Activated gamma-delta T cell treated with Interleukin-2 at 50 U/mL for 16 hours (primary cell): ENCODE measurements at places on chromosomes 5 and 9.

DNA sequence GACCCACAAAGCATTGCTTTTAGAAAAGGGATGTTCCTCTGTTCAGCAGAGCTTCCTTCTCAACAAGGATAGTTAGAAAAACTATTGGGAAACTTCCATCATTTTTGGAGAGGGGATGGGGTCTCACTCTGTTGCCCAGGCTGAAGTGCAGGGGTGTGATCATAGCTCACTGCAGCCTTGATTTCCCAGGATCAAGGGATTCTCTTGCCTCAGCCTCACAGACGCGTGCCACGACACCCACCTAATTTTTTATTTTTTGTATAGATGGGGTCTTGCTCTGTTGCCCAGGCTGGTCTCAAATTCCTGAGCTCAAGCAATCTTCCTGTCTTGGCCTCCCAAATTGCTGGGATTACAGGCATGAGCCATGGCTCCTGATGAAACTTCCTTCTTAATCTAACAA lies 34.8 kb downstream of the PHAX start:
- no peak for DNase-seq

- peak; percentile 16 for DNase-seq
These were observed 222.3 kb downstream of the GLIS3 start for GRCh38 chr9:4077499-4078102.

- DNase-seq, result no peak
These were observed 626.5 kb upstream of the ZNF608 start for GRCh38 chr5:125372694-125373631.

DNA sequence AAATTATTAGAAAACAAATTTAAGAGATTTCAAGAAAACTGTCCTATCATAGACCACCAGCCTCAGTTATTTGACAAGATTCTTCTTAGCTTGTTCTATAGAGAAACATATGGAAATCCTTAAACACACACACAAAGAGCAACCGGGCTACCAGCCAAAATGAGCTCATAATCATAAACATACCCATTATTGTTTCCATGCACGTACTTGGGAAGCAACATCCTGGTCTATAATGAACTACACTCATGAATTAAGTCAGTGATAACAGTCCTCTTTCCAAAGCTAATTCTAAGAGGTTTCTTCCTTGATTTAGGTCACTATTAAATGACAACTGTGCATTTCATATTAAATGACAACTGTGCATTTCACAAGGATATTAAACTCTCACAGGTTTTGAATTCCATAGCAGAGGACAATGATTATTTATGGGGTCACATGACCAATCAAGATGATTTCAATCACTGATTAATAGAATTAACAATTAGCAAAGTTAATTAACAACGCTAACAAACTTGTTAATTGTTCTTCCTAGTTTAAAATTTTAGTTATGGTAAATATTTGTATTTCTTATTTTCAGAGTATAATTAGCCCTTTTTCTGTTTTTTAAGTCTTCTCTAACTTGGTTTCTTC lies 77.0 kb downstream of the OXCT1 start:
- no peak for DNase-seq

GRCh38 chr5:58670582-58670981 lies 87.7 kb downstream of the RAB3C start:
- no peak for DNase-seq

DNA sequence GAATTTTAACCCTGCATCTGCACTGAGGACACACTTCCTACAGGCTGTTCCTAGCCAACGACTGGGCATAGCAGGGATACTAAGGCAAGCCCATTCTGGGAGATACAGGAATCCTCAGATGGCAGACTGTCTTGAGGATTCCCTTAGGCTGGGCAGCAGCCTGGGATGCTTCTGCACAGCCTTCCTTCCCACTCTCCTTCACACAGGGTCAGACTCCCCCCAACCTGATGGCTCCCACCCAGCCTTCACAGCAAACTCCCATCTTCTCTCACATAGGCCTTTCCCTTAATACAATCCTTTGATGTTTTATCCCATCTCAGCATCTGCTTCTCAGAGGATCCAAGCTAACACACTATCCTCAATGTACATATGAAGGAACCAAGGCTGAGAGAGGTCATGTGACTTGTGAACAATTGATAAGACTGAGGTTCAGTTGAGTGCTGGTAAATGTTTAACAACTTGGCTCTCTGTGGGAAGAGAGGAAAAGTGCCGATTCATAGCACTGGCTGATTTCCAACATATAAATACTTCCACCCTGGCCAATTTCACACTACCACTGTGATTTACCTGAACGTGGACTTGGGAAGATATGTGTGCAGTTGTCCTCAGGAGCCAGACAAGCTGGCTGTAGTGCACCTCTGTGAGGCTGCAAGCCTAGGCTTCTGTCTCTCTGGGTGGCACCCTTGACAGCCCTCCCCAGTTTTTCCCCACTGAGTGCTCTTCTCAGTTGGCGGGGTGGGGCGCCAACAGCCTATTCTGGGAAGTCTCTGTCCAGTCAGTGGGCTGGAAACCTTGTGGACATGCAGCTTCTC lies 120.2 kb upstream of the TRIM32 start:
- DNase-seq, result no peak

DNA sequence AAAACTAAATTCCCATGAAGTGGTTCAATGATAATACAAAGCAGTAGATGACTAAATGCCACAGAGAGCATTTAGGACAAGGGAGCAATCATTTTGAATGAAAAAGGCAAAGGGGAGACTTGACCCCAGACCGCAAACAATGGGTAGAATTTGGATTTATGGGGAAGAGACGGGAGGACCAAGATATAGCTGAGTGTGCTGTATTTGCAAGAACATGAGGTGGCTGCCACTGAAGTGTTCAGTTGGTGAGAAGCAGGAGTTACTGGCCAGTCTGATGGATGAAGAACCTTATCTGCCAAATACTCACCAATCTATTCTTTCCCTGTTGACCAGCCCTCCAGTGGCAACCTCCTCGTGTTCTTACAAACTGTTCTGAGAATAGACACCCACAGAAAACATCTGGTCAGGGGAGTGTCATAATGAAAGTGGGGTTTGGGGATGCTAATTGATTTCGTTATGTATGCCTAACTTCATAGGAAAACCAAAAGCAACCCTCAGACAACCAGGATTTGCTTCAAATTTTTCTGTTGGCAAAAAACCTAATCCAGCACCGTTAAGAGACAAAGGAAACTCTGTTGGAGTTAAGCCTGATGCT lies 19.8 kb downstream of the TDRD7 start:
- no peak for DNase-seq

DNA sequence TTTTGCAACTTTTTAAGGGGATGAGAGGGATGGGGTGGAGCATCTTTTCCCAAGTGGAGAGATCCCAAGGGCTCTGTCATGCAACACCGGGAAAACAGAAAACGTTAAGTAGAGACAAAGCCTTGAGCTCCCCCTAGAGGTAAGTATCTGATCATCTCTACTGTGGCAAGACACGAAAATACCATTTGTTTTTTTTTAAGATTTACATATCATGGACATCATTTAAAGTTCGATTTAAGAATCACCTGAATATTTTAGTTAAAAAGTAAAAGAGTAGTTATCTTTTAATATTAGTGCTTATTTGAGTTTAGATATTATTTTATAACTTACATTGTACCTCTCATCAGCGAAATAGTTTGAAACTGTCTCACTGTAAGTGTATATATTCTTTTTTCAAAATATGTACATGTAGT lies 200.4 kb downstream of the LRRC70 start:
- no peak for DNase-seq

GRCh38 chr5:165015547-165015946 lies 1510.1 kb downstream of the MAT2B start:
- DNase-seq, result no peak

DNA sequence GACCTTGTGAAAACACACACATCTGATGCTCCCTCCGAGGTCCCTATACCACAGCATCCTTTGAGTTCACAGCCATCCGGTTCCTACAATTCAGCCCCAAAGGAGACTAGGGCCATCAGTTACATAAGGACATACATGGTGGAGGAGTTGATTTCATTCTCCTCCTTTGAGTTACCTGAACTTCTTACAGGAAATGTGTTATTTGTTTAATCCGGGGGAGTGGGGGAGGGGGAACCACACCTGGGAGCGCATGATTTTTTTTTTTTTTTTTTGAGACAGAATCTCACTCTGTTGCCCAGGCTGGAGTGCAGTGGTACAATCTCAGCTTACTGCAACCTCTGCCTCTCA lies 30.7 kb downstream of the SEMA4D start:
- no peak for DNase-seq

DNA sequence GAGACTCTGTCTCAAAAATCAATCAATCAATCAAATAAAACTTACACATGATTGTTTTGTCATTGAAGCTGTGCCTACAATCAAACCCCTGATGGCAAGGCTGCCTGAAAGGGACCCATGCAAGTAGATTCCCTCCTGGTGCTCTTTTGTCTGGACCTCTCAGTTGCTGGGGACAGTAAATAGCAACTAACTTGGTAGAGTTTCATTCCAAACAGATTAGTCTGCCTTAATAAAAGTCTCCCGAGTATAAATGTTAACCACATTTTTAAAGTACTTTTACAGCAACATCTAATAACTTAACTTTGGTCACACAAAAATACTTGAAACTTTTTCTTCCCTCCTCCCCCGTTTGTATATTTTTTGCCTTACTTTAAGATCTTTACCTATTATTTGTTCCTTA lies 105.5 kb downstream of the FEM1C start:
- DNase-seq, result no peak

GRCh38 chr5:69042500-69042899 lies 51.3 kb upstream of the SLC30A5 start:
- no peak for DNase-seq

DNA sequence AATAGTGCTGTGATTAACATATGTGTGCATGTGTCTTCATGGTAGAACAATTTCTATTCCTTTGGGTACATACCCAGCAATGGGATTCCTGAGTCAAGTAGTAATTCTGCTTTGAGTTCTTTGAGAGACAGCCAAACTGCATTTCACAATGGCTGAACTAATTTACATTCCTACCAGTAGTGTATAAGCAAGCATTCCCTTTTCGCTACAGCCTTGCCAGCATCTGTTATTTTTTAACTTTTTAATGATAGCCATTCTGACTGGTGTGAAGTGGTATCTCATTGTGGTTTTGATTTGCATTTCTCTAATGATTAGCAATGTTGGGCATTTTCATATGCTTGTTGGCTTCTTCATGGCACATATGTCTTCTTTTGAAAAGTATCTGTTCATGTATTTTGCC lies 308.5 kb downstream of the ARRDC3 start:
- no peak for DNase-seq

- DNase-seq, result no peak
These were observed 216.9 kb upstream of the PLPPR1 start for GRCh38 chr9:100811643-100812042.

DNA sequence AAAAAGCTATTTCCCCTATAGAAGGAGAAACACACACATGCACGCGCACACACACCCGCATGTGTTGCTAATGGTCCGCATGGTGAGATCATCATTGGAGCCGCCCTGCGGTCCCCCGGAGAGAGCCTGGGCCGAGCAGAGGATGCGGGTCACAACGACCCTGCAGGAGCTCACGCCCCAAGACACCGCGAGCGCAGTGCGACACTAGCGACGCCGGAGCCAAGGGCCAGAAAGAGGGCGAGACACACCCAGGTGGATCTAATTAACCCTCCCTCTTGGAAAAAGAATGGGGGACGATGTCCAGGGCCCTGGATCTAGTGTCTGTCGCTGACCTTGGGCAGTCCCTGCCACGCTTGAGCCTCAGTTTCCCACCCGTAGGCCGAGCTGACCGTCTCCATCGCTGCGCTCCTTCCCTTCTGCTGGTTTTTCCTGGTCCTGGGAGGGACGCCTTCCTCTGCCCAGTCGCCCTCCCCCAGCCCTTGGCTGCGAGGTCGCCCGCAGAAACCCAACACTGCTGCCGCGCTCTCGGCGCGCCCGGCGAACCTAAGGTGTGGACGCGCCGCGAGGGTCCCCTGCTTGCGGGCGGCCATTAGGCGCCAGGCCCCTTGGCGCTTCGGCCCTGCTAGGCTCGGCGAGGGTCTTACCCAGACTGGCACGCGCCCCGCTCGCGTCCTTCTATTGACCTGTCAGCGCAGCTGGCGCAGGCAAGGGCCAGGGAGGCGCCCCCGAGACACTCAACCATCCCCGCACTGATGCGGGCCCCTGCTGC lies 47.5 kb upstream of the RNF20 start:
- DNase-seq, result no peak

- no peak for DNase-seq
These were observed 60.3 kb downstream of the NR6A1 start for GRCh38 chr9:124710766-124711165.

DNA sequence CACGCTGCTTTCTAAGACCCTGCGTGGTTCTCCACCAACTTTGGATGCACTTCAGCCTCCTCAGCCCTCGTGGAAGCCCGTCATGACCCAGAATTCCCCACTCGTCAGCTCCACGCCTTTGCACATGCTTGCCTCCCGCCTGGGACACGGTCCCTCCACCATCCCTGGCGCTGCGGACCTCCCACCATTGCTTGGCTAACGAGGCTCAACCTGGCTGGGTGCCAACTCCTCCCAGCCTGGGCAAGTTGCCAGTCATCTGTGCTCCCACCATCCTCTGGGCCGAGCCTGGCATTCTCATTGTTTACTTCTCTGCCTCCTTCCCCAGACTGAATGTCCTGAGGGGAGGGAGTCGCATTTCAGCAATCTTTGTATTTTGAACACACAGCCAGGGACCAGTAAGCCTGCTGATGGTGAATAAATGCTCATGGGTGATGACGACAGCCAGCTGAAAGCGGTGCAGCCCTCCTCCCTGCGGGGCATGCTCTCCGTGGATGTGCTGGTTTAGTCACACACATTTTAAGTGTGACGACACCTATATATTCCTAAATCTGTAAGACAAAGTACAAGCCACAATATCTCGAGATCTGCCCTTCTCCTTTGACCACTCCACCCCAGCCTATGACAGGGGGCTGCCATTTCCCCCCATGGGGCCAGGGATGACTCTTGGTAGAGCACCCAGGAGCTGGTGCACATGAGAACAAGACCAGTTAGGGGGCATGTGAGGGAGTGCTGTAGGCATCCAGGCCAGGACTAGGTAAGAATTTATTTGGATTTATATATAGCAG lies 37.6 kb downstream of the ANKRD33B start:
- DNase-seq, result no peak

GRCh38 chr5:17748201-17748600 lies 113.9 kb downstream of the TAF11L14 start:
- DNase-seq, result no peak

DNA sequence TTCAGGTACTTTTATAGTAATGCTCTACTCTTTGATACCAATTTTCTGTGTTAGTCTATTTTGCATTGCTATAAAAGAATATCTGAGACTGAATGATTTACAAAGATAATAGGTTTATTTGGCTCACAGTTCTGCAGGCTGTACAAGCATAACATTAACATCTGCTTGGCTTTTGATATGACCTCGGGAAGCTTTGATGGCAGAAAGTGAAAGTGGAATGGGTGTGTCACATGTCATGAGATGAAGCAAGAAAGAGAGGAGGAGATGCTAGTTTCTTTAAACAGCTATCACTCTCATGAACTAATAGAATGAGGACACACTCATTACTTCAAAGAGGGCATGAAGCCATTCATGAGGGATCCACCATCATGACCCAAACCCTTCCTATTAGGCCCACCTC lies 270.9 kb upstream of the IL12B start:
- no peak for DNase-seq

GRCh38 chr9:15622318-15622971 lies 69.6 kb downstream of the CCDC171 start:
- no peak for DNase-seq

- no peak for DNase-seq
These were observed 6.6 kb downstream of the RXRA start for GRCh38 chr9:134332841-134333233.

- DNase-seq, result no peak
These were observed 28.6 kb upstream of the TAS2R1 start for GRCh38 chr5:9658706-9659105.

GRCh38 chr5:157444224-157444623 lies 15.8 kb upstream of the NIPAL4 start:
- DNase-seq, result no peak
